Suppressor macrophage treated with lipopolysaccharide for 1 hour (primary cell): ENCODE measurements at places on chromosomes 5 and 9.

DNA sequence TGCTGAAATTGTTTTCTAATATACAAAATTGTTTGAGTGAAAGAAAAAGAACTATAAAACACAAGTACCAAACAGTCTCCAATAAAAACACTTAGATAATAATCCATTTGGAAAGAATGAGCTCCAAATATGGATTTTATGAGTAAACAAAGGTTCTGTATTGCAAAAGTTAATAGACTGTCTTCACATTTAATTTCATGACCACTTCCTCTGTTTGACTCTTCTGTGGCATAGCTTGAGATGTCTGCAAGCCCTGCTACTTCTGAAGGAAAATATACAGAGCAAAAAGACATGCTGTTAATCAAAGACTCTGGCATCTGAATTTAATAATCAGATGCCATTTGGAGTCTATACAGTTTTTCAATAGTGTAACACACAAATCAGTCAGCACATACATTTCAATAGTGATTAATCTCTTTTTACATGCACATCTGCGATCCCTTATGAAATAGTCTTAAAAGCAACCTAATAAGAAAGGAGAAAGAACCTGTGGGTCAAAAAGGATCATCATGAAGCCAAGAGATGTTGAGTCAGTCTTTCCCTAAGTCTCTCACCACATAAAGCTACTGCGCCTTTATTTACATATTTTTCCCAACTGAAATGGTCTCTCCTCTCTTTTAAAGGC, 165.4 kb upstream of the LHFPL2 start:
- no peak for DNase-seq

- DNase-seq: no peak
Observed at GRCh38 chr5:77586101-77586500, 52.4 kb downstream of the OTP start.

- DNase-seq: no peak
Observed at GRCh38 chr5:98836175-98836574, 62.7 kb downstream of the RGMB start.

- DNase-seq: peak; percentile 78
Observed at GRCh38 chr5:58462623-58463230, 2.8 kb upstream of the PLK2 start.

GRCh38 chr9:133945314-133945975, 46.7 kb downstream of the VAV2 start:
- DNase-seq: peak; percentile 54
